ENCODE measurements at places on chromosomes 3 and 15.

DNA sequence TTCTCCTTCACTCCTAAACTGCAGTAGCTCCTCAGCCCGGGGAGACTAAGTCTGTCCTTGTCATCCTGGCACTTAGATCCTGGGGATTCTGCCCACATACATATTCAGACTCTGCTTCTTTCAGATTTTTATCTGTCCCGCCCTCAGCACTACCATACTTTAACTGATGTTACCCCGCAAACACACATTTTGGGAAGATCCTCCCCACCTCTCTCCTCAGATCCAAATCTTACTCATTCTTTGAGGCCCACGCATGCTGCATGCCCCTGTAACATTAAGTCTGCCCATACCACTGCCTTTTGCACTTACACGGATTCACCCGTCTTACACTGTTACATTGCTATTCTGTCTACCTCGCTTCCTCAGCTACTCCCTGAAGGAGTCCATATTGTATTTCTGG is 36.1 kb downstream of the SENP8 start:
- DNase-seq = no peak

DNA sequence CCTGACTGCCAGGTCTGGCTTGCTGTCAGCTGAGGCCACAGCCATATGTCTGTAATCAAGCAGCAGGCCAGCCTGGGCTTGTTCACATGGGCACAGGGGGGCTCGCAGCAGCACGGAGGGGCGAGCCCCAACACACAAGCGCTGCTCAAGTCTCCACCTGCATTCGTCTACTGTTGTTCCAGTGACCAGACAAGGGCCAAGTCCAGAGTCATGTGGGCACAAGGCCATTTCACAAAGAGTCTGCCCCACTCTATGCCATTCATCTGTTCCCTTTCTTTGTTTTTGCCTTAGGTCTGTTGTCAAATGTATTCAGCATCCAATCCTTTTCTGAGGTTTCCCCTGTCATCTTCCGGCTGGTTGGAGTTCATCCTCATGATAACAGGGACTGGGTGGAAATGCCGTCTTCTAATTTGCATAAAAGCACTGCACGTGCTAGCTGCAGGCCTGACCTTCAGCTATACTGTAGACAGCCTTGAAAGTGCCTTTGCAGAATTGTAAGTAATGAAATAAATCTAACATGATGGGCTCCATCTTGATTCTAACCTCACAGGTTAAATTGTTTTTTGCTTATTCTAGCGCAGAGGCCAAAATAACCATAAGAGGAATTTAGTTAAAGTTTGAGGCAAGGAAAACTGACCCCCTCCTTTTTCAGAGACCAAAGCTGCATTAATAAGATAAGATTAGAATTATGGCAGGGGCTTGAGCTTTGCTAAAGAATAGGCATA is 28.6 kb upstream of the KBTBD12 start:
- DNase-seq = no peak

DNA sequence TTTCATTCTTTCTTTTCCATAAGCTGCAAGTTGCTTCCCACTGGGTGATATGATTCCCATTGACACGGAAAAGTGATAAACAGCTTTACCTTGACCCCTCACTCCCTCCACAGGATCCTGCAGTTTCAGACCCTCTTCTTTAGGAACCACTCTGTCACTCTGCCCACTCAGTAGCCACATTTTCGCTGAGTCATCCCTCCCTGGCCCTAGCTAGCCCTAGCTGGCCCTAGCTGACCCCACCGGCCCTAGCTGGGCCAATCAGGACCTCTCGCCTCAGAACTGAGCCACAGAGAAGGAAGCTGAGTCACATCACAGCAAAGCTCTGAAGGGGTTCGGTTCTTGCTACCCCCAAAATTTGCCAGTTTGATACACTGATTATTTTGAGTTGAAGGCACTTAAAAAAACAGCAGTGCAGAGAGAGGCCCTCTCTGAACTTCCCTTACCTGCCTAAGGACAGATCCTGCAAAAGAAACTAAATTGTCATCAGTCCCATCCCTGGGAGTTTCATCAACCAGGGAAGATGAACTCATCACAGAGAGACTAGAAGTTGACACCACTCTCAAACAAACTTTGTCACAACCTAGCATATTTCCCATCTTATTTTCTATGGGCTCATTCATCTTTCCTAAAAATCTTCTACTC is 233.5 kb upstream of the PROK2 start:
- peak; percentile 74 for DNase-seq

- no peak for DNase-seq
These were observed 2.7 kb upstream of the SPTBN5 start for GRCh38 chr15:41896566-41896965.

DNA sequence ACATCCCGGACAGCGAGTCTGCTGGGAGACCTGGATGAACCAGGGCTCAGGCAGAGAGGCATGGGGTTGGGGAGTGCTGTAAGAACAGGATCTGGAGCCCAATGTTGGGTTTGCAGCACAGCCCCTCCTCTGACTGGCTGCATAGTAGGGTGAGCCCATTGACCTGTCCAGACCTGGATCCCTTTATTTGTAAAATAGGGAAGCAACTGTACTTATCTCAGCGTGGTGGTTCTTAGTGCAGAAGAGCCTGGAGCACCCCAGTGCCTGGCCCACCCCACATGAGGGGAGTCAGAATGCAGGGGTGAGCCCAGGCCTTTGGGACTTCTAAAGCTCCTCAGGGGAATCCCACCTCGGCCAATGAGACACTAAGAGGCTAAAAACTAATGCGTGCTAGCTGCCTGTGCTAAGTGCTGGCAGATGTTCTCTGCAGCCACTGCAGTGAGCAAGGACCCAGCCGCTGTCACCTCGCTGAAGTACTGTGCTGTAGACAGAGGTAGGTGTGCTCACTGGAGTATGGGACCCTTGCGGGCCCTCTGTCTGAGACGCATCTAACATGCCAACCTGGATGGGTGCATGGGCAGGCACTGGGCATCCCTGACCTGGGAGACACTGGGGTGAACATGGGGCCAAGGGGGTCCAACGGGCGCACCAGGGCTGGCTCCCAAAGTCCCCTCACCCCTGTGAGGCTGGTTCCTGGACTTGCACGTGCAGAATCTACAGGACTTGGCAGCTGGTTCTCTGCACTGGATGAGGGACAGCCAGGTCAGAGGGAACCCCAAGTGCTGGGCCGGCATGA is 95.6 kb downstream of the ATP10A start:
- DNase-seq = no peak

DNA sequence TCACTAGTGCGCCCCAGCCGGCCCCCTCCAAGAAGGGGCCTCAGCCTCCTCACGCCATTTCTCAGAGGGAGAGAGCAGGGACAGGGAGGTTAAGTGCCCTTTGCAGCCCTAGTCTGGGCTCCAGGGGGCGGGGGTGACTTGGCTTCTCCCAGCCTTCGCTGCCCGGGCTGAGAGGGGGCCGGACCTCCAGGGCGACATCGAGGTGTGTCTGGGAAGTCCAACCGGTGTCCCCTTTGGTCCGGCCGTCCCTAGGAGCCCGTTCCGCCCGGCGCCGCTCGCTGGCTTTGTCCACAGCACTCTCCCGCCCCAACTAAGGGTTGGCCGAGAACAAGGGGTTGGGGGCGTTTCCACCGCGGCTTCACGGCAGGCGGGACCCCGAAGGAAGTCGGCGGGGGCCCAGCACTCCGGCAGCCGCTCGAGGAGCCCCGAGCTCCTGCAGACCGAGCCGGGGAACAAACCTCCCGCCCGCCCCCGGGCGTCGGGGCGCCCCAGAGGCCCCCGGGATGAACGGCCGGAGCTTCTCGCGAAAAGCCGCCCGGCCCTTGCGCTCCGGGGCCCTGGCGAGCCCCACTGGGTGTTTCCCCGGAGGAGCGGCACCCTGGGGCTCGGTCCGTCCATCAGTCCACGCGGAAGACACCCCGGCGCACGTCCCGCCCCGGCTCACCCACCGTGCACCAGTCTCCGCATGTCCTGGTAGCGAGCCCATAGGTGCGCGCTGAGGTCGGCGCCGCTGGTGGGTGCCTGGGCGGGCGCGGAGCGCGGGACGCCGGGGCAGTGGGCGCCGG is 627 bp downstream of the NT5DC2 start:
- DNase-seq = peak; percentile 58

DNA sequence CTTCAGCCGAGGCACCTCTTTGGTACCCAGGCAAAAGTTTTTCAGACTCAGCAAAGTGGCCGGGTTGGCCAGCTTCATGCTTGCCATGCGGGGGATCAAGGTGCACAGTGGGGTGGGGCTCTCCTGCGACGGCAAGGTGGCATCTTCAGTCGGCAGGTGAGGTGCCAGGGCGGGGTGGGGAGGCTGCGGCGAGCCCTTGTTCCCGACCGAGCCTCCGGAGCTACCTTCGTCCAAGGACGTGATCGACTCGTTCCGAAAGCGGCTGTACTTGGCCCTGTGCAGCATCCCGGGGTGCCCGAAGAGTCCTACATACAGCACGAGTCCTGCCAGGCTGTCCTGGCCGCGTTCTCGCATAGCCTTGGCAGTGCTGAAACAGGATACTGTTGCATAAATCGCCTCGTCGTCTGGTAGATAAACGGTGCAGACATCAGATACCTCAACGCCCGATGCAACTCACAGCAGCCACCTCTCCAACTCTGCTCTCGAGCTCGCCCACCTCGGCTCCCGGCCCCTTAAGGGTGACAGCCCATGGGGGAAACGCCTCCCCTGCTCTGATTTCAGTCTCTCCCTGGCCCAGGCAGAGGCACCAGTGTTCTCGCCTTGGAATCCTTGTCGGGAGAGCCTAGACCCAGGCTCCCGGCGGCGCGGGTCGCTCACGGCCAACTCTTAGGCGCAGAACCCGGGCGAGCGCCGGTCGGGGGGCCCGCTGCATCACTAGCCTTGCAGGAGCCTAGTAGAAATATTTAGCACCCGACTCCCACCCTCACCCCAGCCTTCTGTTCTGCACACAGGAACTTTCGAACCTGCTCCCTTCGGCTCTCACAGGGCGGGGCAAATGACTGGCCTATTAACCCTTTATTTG is 826 bp downstream of the SHC4 start:
- no peak for DNase-seq

DNA sequence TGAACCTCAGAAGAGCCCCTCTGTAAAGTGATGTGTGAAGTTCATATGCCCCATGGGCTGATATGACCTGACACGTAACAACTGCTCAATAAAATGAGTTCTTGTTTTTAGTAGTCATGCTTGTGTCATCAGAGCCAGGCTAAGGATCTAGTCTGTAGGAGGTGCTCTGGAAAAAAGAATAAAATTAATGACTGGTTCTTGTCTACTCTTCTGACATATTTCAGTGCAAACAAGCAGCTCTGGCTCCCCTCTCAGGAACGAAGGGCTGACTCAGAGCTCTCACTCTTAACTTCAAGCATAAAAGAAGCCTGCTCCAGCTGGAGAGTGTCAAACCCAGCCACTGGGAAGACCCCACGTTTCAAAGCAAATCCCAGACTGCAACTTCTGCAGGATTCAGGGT is 77.0 kb downstream of the LRIG1 start:
- DNase-seq = no peak

DNA sequence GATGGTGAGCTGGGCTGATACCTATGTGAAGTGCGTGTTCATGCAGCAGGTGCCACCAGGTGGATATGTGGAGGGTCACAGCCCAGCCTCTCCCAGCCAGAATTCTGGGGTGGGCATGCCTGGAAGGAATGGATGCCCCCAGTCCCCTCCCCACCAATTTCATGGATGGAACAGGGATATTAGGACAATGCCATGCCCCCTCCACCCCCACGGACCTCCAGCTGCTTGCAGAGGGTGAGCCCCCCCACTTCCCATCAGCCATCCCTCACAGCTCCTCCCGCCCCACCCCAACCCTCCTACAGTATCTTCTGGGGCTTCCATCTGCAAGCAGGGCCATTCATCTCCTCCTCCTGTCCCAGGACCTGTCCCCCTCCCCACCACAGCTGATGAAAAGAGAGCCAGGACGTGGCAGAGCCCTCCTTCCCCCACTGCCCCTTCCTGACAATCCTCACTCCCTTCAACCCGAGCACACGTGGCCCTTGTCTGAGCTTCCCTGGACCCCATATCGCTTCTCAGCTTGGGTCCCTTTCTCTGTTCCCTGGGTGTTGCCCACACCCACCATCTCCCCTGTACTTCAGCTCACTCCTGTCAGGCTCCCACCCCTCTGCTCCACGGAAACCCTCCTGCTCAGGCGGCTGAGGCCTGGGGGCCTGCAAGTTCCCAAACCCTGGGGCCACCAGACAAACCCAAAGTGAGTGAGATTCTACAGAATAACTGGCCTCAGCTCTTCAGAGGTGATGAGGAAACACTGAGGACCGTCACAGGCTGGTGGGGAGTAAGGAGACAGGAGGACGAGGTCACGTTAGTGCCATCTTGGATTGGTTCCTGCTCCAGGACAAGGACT is 2.8 kb upstream of the SEMA3G start:
- no peak for DNase-seq

DNA sequence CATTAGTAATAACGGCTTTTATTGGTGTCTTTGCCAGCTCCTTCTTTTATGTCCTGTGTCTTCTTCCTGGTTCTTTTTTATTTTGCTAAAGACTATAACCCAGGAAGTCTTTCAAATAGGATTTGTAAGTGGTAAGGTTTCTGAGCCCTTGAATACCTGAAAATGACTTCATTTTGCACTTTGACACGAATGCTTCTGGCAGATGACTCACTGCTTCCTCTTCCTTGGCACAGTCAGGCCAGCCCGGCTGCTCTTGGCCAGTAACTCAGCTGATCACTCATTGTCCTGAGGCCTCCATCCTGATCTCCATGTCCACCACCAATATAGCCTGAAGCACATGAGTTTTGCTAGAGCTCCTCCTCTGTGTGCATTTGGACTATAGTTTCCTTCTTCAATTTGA is 48.7 kb upstream of the NR2E3 start:
- DNase-seq = peak; percentile 59

DNA sequence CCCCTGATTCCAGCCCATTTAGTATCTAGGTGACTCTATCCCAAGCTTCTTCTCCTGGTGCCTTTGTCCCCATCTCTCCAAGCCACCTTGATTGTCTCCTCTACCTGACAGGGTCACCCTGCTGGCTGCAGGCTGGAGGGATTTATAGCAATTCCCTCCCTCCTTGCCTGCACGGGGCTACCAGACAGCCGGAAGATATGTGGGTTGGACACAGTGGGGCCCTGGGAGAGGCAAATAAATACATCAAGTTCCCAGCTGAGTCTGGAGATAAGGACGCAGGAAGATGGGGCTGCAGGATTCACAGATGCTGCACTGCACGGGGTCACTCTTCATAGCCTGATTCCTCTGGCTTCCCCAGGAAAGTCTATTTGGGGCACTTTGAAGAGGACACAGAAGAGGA is 9.3 kb upstream of the ISLR2 start:
- DNase-seq = no peak

- DNase-seq = no peak
These were observed 69.6 kb upstream of the COL8A1 start for GRCh38 chr3:99568663-99569335.

GRCh38 chr15:80586161-80586560 is 108.9 kb upstream of the ABHD17C start:
- DNase-seq = no peak

DNA sequence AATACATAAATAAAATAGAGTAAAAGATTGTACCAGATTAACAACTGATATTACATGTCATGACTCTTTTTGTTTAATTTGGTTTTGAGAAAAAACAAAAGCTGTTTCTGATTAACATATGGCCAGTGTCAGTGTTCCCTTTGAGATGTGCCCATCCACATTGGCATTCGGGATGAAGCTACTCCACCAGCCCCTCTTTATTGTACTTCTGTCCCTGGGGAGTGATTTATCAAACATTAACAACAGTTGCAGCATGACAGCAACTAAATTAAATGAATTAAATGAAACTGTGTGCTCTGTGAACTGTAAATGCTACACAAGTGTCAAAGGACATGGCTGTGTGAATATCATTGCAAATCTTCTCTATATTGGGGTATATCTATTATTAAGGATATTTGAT is 25.9 kb upstream of the MTMR10 start:
- no peak for DNase-seq

- peak; percentile 53 for DNase-seq
These were observed 67.1 kb downstream of the OXSM start for GRCh38 chr3:25856902-25857518.
